Ammon's horn (tissue), 1 donor: ENCODE measurements at places on chromosomes 5 and 9.

- DNase-seq = no peak
These were observed 478.7 kb downstream of the SEMA5A start for GRCh38 chr5:9067154-9067553.

GRCh38 chr5:107980923-107981692 is 310.4 kb upstream of the EFNA5 start:
- no peak for DNase-seq

DNA sequence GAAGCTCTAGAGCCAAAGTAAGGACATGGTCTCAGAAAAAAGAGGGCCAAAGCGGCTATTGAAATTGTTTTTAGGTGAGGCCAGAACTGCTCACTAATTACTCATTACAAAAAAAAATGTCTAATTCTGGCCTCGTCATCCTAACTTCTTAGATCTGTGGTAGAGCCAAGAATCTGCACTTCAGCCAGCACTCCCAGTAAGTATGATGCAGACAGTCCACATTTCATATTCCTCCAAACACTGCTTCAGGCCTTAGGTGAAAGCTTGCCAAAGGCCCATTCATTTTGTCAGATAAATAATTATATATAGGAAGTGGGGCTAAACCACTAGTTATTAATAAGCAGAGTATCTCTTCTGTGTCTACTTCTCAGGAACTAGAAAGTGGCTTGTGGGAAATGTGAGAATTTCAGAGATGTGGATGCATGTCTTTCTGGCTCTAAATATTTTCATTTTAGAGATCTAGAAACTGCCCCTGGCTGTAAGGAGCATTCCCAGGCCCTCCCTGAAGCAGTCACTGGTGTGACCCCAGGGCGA is 554.0 kb downstream of the TLE4 start:
- no peak for DNase-seq

DNA sequence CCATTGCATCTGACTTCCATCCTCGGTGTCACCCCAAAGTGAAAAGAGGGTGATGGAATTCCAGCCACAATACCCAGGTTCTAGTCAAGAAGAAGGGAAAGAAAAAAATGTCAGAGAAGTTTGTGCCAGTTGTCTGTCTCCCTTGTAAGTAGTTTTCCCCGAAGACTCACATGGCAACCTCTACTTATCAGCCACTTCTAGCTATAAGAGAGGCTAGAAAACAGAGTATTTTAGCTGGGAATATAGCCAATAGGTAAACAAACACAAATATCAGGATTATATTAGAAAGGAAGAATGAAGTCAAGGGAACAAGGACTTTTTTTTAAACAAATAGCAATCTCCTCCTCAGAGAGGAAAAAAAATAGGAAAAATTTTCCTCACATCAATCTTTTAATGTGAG is 12.2 kb upstream of the ISL1 start:
- DNase-seq = no peak

DNA sequence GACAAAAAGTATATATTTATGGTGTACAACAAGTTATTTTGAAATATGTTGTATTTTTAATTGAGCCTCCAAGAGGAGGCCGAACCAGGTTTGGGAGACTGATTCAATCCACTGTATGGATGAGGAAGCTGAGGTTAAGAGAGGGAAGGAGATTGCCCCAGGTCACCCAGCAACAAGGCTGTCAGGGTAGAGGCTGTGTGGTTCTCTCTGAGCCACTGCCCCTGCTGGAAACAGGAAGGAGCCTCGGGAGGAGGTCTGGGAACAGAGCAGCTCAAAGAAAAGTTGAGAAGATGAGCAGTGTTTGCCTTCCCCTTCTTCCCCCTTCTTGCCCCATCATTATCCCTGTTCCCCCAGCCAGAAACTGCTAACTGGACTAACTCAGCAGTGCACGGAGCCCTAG is 6.6 kb upstream of the FAT2 start:
- DNase-seq = no peak

- DNase-seq = no peak
These were observed 54.3 kb downstream of the ADGRV1 start for GRCh38 chr5:90612919-90613318.
